ENCODE measurements at places on chromosomes 13 and 19.
A peak's percentile ranks its signal among the peaks of the same experiment; 100 is the strongest.

- no peak for DNase-seq
Measured at GRCh38 chr19:34475026-34475974, 6.3 kb upstream of the WTIP start.

DNA sequence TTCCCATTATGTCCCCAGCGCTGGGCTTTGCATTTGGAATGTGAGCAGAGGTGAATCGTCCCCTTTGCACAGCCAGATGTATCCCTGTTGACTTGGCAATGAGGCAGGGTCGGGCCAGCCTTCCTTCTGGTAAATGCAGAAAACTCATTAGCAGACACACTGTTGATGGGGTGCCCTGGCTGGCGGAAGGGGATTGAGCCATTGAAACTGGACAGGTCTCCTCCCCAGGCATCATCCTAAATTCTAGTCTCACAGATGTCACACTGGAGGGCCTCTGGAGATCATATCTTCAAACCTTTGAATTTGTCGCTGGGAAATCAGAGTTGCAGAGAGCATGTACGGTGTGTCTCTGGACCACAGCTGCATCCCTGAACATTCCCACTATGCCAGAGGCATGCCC is 219.5 kb upstream of the TSHZ3 start:
- no peak for DNase-seq

GRCh38 chr19:10110076-10110971 is 1.2 kb upstream of the P2RY11 start:
- no peak for DNase-seq

DNA sequence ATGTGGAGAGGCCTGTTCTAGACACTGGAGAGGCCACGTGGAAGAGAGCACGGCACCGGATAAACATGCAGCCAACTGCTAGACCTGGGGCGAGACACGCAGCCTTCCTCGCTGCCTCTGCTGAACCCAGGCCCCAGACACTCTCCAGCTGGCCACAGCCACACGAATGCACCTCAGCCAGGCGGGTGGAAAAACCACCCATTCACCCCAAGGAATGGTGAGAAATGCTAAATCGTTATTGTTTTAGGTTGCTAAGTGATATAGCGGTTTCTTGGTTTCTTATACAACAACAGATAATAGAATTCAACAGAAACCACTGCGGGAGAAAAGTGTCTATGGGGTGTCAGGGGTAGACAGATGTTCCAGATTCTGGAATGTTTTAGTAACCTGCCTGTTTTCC is 52.5 kb downstream of the STK24 start:
- DNase-seq, result no peak

DNA sequence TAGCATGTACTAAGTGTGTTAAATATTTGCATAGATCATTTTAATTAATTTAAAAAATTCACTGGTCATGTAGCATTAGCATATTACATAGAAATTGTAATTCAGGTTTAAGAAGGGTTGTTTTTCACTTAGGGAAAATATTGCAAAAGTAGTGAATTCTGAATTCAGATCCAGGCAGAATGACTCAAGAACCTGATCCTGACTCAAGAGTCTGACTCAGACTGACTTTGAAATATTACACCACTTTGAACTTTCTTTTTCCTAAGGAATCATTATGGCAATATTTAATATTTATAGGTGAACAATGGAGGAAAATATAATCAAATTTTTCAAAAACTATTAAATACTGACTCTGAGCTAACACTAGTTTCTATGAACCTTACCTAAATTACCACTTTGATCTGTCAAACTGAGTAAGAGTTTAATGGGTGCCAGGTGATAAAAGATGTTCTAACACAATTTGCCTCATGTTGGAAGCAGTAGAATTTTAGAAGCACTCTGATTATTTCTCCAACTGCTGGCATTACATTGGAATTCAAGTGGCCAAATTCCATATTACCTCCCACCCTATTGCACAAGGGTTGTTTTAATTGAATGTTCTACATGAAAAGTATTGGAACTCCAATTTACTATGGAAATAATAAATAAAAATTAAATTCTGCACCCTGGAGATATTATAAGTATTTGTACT is 261.6 kb downstream of the SLITRK1 start:
- DNase-seq, result no peak

DNA sequence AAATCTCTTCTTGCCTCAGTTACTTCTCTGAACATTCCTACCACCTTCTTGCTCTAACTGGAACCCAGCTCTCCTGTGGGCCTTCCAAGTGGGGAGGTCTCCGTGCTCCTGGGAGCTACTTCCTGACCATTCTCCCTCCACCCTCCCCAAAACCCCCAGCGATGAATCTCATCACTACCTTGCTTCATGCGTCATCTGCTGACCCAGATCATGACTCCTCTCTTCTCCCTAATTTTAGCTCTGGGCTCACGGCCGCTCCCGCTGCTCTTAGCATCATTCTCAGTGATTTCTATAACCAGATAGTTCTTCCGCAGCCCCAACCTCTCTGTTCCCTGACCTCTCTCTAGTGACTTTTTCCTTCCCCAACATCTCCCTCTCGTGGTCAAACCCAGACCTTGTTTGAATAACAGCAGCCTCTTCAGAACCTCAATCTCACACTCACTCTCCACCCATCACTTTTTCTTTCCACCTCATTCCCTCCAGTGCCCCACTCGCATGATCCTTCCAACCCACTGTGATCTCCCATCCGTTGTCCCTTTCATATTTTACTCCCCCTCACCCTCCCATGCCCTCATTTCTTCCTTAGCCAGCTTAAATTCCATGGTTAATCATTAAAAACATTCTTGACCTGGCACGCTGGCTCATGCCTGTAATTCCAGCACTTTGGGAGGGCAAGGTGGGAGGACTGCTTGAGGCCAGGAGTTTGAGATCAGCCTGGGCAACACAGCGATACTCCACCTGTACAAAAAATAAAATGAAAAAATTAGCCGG is 21.8 kb downstream of the MRPS12 start:
- peak; percentile 7 for DNase-seq

GRCh38 chr19:51339687-51340656 is 2.0 kb downstream of the VSIG10L start:
- no peak for DNase-seq

DNA sequence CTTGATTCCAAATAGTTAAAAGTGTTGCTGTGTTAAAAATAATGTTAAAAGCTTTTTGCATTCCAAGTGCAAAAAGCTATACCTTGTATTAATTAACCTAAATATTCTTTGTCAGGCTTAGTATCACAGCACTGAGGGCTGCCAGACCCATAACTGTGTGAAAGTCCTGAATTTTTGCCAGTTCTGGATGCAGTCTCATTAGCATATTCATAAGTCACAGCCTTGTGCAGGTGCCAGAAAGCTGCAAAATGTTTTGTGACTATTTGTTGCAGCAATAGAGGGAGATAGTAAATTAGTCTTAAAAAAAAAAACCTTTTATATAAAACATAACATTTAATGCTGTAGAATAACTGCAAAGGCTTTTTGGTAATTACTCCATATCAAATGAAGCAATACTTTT is 56.6 kb downstream of the SLITRK1 start:
- no peak for DNase-seq

- DNase-seq, result no peak
Measured at GRCh38 chr19:41323430-41324125, 13.6 kb downstream of the CCDC97 start.

DNA sequence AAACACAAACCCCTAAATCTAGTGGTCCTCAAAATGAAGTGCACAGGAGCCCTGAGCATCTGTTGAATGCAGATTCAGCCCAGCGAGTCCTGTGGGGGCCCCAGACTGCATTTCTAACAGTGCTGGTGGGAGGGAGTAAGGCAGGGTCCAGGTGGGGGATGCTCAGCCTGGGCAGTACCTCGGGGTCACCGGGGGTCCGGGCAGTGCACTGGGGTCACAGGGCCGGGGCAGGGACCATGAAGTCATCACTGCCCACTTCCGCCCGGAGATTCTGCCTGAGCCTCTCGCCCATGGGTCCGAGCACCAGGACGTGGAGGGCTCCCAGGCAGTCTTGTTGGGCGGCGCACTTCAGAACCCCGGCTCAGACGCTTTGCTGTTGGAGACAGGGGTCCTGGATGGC is 838 bp upstream of the ATP4B start:
- no peak for DNase-seq

DNA sequence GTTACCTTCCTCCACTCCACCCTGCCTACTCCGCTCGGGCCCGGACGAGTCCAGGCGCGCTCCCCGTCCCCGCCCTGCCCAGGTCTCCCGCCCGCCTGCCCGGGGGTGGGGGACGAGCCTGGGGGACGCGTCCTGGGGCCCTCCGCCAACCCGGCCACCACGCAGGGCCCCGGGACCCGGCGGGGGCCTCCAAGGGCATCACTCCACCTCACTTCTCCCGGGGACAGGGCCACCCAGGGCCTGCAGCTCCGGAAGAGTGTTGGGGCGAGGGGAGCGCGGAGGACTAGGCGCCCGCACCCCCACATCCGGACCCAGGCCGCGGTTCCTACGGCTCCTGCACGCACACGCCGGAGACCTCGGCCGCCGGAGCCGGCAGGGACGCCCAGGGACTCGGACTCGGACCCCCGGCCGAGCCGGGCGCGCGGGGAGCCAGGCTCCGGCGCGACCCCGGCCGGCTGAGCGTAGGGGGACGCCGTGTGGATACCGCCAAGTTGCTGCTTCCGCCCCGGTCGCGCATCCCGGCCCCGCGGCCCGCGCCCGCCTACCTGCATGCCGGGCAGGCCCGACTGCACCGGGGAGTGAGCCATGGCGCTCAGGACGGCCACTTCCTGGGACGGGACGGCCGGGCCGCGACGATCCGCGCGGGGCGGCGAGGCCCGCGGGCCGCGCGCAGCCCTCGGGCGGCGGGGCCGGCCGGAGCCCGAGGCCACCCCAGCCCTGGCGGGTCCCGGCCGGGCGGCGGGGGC is 534 bp downstream of the STK24 start:
- no peak for DNase-seq

GRCh38 chr13:29959086-29959485 is 108.7 kb upstream of the UBL3 start:
- DNase-seq, result no peak

DNA sequence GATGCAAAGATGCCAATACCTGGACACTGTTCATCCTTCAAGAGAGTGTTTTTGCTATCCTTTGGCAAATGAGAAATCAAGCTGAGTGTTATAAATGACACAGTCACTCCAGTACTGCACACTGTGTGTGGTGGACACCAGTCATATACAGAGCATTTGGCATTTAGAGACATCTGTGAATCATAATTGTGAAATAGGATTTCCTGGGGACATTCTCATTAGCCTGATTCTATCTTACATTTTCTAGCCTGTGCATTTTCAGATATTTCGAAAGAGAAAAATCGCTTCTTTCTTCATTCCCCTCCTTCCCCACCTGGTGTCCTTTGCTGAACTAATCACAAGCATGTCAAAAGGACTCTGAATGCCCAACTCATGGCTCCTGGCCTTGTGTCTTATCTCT is 781.0 kb upstream of the ARGLU1 start:
- no peak for DNase-seq

GRCh38 chr19:14371301-14371821 is 9.9 kb upstream of the ADGRE5 start:
- DNase-seq, result no peak

DNA sequence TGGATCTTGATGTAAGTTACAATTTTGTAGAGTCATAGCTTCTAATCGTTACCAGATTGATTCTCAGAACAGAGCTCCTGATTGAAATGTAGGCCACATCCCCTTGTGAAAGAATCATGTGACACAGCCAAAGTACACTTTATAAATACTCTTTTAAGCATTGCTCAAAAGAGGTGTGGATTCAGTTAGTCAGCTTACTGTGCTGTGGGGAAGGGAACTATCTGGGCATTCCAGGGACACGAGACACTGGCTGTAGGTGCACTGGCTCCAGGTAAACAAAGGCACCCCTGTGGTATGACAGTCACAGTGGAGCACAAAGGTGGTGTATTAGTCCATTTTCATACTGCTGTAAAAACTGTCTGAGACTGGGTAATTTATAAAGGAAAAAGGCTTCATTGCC is 222.8 kb downstream of the LIG4 start:
- no peak for DNase-seq

- DNase-seq, result peak; percentile 5
Measured at GRCh38 chr13:32752997-32753606, 166.8 kb downstream of the PDS5B start.

- DNase-seq, result no peak
Measured at GRCh38 chr13:25157681-25158080, 14.4 kb downstream of the AMER2 start.

DNA sequence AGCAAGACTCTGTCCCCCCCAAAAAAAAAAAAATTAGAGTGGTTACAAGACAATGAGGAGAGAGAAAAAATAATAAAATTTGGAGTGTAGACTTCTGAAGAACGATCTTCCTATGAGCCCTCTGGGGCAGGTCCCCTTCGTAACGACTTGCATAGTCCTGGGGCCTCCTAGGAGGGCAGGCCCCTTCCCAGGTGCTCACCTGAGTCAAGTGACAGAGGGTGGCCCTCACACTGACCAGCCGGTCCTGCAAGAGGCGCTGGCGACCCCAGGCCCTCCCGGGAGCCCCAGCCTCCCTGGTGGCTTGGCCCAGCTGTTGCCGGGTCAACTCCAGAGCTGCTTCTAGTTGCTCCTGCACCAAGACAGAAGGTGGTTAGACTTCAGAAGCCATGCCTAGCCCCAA is 14.9 kb downstream of the PLEKHA4 start:
- no peak for DNase-seq

DNA sequence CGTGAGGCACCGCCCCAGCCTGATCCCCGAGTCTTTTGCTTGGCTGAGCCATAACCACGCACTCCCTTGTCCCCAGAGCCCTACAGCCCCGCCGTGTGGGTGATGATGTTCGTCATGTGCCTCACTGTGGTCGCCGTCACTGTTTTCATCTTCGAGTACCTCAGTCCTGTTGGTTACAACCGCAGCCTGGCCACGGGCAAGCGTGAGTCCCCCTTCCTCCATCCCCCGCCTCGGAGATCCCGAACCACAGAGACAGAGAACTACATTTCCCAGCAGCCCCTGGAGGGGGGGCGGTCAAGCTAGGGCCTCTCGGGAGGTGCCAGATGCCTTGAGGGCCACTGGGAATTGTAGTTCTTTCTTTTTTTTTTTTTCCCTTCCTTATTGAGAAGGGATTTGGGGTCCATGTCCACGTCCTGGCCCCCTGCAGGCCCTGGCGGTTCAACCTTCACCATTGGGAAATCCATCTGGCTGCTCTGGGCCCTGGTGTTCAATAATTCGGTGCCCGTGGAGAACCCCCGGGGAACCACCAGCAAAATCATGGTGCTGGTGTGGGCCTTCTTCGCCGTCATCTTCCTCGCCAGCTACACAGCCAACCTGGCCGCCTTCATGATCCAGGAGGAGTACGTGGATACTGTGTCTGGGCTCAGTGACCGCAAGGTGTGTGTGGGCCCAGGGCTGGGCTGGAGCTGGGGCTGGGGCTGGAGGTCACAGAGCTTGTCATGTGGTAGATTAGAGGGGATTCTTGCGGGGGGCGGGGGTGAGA is 25.9 kb downstream of the GRIN2D start:
- DNase-seq, result no peak

All from NCI-H1105 (cell line).